ENCODE measurements at places on chromosomes 2 and 18.

DNA sequence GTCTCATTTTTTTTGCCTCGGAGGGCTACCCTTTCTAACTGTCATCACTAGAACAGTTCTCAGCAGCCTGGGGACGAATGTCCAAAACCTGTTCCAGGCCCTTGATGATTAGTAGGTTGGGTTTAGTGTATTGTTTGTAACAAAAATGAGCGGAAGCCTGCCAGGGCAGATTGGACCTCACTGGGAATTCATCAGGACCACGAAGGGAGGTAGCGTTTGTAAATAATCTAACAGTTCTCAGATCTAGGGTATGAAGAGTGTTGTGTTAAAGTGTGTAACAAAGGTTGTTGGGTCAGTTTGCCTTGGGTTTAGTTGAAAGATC is 799 bp downstream of the CEP68 start:
- DNase-seq = no peak

- no peak for DNase-seq
These were observed 293.7 kb upstream of the ACVR2A start for GRCh38 chr2:147550995-147551731.

DNA sequence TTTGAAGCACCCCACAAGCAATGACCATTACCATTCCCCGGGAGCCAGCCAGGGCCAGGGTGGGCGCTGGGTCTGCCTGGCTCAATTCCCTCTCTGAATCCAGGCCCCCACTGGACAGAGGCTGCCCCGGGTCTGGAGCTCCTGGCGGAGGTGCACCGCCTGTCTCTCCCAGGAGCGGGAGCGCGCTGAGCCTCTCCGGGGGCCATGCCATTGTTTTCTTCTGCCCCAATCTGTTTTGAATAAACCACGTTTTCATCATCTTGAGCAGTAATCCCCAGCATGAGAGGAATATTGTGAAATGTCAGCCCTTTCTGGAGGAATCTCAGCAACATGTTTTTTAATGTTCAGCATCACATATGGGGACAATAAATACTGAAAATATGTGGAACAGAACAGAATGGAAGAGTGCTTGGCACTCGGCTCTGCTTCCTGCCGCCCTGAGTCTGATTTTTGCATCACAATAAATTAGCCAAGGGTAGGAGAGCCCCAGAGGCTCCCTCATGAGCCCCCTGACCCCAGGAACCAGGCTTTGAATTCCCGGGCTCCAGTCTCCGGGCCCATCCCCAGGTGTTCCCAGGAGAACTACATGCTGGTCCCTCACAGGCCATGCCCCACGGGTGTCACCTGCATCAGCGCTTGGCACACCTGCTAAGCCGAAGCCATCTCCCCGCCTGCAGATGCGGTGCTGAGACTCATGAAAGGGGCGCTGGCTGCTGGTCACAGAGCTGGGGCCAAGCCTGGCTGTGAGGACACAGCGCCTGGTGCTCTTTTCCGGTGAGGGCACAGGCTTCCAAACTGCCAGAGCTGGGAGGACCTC is 88.8 kb downstream of the INHBB start:
- no peak for DNase-seq

DNA sequence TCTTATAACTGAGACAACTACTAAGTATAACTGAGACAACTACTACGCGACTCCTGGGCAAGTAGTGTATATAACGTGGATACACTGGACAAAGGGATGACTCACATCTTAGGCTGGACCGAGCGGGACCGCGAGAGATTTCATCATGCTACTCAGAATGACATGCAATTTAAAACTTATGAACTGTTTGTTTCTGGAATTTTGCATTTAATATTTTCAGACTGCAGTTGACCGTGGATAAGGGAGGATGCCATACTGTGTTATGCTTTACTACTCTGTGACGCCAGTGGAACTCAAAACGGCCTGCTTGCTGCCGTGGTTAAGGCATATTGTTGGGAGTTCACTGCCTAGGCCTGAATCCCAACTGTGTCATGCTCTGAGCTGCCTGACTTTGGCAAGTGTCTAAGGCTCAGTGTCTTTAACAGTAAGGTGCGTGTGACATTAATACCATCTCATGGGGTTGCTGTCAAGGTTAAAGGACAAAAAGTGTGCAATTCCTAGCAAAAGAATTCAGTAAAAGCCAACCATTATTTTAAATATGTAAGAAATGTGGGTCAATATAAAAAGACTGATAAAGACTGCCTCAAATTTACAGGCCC is 64.6 kb downstream of the BMP10 start:
- DNase-seq = no peak

- no peak for DNase-seq
These were observed 105.6 kb downstream of the FEZ2 start for GRCh38 chr2:36492216-36492945.

DNA sequence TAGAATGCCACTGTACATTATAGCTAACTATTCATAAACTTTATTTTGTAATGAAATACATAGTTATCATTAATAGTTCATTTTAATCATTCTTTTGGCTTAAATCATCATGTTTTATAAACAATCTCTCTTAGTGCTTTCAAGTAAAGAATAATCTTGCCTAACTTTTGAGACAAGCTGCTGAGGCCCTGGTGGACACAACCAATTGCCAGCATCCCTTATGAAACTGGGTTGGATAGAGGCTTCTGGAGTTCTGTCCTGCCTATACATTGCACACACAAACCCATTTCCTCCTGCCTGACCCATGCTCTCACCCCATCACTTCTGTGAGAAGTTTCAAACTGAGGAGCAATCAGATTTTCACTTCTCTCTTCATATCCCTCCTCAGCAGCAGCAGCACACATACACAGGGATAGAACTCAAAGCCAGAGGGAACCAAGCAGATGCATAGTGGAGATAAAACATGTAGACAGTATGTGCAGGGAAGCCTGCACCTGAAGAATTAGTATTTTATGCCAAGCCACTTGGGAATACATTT is 450.0 kb upstream of the SLC14A2 start:
- DNase-seq = no peak
